Astrocyte of the spinal cord (primary cell): ENCODE measurements at places on chromosomes 12 and 14.

DNA sequence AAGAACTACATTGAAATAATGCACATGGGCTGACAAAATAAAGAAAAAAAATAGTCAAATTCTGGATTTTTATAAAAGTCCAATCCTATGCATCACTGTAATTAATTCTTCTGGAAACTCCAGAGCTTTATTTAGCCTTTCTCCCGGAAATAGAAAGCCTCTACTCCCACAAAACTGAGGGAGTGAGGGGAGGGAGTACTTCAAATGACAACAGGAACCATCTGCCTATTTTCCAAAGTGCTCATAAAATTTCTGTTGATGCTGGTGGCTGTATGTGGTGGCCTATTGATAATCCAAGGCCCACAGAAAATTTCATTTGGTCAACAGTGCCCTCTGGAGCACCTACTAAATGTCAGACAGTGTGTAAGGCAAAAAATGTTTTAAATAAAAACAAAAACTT, 64.6 kb downstream of the KIF21A start:
- no peak for DNase-seq

GRCh38 chr14:90522571-90523191, 125.9 kb downstream of the CALM1 start:
- DNase-seq = peak; percentile 51

DNA sequence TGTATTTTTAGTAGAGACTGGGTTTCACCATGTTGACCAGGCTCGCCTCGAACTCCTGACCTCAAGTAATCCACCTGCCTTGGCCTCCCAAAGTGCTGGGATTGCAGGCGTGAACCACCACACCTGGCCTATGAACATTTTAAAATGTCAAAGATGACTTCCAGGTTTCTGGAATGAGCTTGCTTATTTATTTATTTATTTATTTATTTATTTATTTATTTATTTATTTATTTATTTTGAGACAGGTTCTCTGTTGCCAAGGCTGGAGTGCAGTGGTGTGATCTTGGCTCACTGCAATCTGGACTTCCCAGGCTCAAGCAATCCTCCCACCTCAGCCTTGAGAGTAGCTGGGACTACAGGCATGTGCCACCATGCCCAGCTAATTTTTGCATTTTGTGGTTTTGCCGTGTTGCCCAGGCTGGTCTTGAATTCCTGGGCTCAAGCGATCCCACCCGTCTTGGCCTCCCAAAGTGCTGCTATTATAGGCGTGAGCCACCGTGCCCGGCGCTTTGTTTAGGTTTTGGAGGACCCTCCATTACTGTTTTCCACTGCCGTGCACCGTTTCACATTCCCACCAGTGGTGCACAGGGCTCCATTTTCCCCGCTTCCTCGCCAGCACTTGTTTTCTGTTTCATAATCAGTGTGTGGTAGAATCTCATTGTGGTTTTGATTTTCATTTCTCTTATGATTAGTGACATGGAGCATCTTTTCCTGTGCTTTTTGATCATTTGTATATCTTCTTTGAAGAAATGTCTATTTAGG, 6.4 kb upstream of the CFAP251 start:
- DNase-seq = no peak

- peak; percentile 56 for DNase-seq
These were observed 2.3 kb downstream of the LTBP2 start for GRCh38 chr14:74609721-74610120.

DNA sequence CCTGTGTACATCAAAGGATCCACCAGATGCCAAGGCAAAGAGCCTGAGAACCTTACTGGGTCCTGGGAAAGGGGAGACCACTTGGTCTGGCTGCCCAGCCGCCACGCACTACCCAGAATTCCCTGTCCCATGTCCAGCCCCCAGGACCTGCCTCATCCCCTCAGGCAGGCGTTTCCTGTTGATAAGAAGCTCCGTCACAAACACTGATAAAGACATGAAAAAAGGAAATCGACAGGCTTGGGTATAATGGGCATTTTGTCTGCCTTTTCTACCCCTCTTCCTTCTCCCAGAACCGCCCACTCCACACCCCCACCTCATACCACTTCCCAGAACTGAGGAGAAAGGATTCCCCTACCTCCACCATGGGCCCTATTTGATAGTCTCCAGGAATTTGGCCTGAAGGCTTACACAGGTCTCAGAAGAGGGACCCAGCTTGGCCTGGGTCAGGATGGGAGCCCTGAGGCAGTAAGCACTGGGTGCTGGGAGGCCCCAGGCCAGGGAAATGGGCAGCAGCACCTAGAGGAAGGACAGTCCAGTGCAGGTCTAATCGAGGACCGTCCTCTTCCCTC, 18.8 kb downstream of the ACVRL1 start:
- no peak for DNase-seq

- DNase-seq = no peak
These were observed 7.3 kb downstream of the ATG14 start for GRCh38 chr14:55404173-55404854.

DNA sequence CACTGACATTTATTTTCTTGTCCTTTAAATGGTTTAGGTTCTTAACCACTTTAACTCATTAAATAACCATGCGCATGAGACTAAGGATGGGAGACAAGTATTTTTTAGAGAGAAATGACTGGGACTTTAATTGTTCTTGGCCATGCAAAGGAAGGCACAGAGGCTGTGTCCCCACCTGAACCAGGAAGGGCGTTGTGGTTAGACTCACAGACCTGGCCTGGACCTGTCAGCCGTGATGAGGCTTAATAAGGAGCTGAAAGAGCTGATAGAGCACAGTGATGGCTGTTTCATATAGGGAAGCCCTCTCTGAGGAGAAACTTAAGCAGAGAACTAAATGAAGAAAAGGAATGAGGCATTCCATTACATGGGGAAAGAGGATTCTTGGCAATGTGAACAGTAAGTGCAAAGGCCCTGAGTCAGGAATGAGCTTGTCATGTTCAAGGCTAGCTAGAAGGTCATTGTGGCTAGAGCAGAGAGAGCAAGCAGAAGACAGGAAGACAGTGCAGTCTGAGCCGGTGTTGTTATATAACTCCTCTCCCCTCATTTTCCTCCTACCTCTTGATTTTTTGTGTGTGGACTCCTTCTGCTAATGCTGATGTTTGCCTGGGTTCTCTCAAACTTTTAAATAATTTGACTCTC, 74.4 kb upstream of the ANO4 start:
- DNase-seq = no peak

DNA sequence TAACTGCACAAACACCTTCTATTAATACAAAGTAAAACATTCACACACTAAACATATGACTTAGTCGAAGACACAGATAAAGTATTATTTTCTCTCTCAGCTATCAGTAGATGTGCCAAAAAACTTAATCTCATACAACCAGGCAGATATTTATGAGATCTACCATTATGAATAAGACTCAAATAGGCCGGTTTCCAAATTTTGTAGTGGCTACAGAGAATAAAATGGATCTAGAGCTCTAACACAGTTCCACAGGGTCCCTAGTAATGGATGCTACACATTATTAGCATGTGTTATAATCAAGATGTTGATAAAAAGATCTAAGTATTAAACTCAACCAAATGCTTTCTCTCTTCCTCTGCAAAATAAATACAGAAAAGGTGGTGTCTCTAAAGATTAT, 10.4 kb downstream of the SAV1 start:
- DNase-seq = no peak

GRCh38 chr14:103391048-103391447, 5.8 kb downstream of the MARK3 start:
- DNase-seq = peak; percentile 84

GRCh38 chr12:29572938-29573337, 75.5 kb upstream of the OVCH1 start:
- no peak for DNase-seq

DNA sequence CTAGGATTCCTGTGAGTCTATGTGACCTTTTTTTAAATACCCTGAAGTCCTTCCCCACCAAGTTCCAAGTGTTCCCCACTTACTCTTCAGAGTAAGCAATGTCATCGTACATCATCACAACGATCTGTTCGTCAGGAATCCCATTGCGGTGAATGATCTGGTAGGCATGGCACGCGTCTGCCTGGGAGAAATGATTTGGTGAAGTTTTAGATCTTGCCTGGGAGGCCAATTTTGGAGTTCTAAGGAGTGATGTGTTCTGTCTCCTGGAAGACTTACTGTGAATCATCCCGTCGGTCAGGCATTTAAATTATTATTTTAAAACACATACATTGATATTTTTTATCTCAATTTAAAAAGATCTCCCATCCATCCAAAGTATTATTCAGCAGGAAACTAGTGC, 29.8 kb downstream of the LGMN start:
- no peak for DNase-seq

- DNase-seq = no peak
These were observed 129.0 kb downstream of the RBM19 start for GRCh38 chr12:113837084-113837483.

DNA sequence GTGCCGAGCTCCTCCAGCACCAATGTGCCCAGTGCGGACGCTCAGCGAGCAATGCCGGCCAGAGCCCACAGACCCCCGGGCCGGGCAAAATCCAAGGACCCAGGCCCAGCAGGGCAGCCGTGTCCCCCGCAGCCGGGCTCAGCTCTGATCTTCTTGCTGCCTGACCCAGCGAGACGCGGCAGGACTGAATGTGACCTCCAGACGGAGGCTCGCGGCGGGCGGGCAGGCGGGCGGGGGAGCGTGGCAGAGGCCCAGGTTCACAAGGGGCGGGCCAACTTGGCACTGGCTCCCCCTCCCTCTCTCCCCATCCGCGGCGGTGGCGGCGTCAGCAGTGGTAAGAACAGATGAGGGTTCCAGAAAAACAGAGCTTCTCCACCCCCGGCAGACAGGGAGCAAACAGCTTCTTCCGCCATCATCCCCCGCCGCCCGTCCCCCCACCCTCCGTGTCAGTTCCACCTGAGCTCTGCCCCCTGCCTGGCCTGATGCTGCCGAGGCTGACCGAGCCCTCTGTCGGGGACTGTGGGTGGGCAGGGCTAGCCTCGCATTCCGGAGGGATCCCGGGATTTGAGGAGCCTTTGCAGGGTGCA, 94.3 kb downstream of the RFLNA start:
- DNase-seq = peak; percentile 91

- no peak for DNase-seq
These were observed 163.1 kb downstream of the CALM1 start for GRCh38 chr14:90559811-90560492.

- DNase-seq = no peak
These were observed 479.4 kb downstream of the VRK1 start for GRCh38 chr14:97276573-97276972.

GRCh38 chr12:89392391-89392790, 40.1 kb upstream of the DUSP6 start:
- no peak for DNase-seq

- DNase-seq = no peak
These were observed 524.6 kb downstream of the PRKD1 start for GRCh38 chr14:29403091-29403490.

- DNase-seq = no peak
These were observed 54.2 kb downstream of the LGMN start for GRCh38 chr14:92693998-92694795.

GRCh38 chr12:108400056-108400455, 60.9 kb upstream of the CMKLR1 start:
- DNase-seq = no peak

GRCh38 chr12:53965281-53966084, 7.4 kb upstream of the HOXC11 start:
- no peak for DNase-seq

DNA sequence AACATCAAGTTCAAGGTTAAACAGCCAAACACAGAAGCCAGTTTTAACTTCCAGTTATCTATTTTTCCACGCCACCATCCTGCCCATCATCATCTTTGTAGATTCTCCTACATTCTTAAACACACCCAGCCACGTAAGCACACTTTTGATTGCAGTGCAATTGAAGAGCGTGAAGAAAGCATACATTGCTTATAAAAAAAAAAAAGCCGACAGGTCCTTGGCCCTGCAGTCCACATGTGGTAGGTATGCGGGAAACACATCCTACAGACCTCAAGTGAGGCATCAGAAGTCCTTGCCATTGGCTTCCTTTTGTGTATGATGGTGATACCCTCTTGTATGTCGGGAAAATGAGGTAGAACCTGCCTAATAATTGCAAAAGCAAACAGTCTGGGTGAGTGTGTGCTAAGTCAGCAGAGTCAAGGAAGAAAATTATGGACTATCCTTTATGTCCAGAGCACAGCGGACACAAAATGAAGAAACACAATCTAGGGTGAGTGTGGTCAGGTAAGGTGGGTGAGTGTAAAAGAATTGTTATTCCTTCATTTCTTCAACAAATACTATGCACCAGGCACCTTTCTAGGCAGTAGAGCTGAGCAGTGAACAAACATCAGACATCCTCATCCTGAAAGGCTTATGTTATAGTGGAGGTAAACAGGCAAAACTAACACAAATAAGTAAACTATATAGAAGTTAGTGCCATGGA, 51.5 kb downstream of the EID3 start:
- no peak for DNase-seq

GRCh38 chr12:45701296-45701695, 28.2 kb upstream of the ARID2 start:
- no peak for DNase-seq

GRCh38 chr12:89354612-89355067, 2.3 kb upstream of the DUSP6 start:
- peak; percentile 56 for DNase-seq

DNA sequence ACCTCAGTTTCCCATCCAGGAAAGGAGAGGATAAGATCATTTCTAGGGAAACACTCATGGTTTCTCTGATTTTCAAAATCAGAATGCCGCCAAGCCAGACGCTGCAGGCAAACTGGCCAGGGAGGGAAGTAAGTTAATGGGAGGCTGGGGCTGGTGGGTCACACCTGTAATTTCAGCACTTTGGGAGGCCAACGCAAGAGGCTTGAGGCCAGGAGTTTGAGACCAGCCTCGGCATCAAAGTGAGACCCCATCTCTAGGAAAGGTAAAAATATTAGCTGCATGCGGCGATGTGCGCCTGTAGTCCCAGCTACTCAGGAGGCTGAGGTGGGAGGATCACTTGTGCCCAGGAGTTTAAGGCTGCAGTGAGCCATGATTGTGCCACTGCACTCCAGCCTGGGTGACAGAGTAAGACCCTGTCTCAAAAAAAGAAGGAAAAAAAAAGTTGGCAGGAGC, 587 bp downstream of the SELPLG start:
- no peak for DNase-seq

DNA sequence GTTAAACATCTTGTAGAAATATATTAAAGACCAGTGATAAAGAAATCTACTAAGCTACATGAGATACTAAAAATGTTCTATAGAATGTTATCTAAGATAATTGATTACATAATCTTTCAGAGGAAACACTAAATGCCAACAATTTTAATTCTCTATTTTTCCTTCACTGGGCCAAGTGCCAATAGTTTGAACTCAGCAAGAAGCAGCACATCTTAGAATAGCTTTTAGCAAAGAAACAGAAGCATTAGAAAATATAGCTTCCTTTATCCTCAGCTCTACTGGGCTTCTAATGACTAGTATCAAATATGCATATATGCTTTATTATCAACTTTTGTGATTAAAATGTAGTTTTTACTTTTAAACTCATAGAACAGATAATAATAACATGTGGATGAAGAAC, 461.4 kb upstream of the USP15 start:
- DNase-seq = no peak

GRCh38 chr14:57051633-57052032, 217.1 kb downstream of the EXOC5 start:
- DNase-seq = no peak
